Thymus (tissue), 14 donors: ENCODE measurements at places on chromosomes 12 and 14.

DNA sequence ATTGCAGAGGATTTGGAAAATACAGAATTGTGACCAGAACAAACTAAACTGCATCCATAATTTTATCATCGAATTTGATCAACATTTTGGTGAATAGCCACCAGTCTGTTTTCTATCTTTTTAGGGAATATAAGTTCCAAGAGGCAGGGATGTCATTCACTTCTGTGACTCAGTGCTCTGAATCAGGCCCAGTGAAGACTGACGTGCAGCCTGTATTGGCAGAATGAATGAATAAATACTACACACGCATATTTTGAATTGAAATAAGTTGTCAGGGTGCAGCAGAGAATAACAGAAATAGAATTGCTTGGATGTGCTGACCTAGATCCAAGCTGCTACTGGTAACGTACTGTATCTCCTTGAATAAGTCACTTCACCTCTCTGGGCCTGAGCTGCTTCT, 1.3 kb upstream of the EMP1 start:
- DNase-seq = no peak

DNA sequence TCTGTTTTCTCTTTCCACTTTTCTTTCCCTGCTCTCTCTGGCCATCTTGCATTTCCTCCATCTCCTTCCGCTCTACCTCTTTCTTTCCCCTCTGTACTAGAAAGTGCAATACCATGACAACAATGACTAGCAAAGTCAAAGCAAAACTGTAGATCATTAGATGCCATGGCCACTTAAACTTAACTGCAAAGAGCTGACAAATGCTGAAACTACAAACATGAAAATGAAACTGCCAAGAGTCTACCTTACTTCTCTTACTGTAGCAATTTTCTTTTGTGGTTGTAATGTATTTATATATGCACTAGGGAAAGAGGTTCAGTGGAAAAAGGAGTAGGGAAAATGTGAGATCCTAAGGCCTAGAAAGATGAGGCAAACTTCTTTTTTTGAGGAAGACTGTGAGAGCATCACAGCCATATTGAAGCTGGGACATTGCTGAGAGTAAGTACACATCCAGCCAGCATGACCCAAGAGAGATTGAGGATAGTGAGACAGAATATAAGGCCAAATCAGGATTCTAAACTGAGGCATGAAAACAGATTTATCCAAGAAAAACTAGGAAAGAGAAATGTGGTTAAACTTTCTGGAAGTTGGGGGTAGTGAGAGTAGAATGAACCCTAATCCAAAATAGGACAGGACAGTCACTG, 276.6 kb upstream of the NAV3 start:
- DNase-seq = no peak

DNA sequence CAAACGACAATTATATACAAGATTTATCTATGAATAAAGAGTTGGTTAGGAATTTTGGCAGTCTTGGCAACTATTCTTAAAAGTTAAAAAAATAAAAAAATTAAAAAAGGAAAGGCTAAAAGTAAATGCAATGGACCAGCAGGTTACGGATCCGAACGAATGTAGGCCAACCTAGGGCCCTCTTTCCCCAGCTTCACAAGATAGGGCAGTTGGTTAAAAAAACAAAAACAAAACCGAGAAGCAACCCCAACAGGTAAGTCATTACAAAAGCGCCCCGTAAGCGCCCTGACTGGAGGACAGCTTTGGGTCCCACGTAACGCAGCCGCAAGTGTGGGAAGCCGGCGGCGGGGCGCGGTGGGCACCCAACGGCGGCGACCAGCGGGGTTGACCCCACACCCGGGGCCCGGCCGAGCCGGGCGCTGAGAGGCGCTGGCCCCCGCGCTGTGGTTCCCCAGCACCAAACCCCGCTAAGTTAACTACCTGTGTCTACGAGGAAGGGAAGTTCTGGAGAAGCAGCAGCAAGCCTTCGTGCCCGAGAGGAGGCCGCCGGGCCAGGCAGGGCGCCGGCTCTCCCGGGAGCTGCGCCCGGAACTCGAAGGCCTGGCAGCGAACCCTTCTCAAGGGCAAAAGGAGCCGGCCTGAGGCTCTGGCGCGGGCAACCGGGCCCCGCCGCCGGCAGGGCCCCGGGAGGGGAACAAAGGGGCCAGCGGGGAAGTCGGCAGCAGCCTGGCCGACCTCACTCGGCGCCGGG, 882 bp downstream of the HECTD1 start:
- DNase-seq = peak; percentile 47

GRCh38 chr12:70317781-70318180, 48.3 kb upstream of the KCNMB4 start:
- no peak for DNase-seq
